IMR-90 (cell line): ENCODE measurements at places on chromosomes 3 and 15. TPM values are rescaled to one million over a fixed set of nuclear protein-coding genes. Genes with fewer than 3 reads are reported as not detected.
A peak's percentile ranks its signal among the peaks of the same experiment; 100 is the strongest.

The PIERCE2 gene
- 0.28 and 0.36 TPM in 2 replicates for total RNA-seq

The TLE3 gene
- total RNA-seq, result 5.6 and 6.5 TPM in 2 replicates

The GATM gene
- total RNA-seq, result 0.18 and 0.28 TPM in 2 replicates

- H3K27ac ChIP-seq, result no peak overlapping the region
- no peaks in the 10 kb centered on the region for H3K4me1 ChIP-seq
- no peak overlapping the region for H3K4me3 ChIP-seq
These were observed 21.1 kb upstream of the MAP3K13 start for GRCh38 chr3:185341616-185342458.

DNA sequence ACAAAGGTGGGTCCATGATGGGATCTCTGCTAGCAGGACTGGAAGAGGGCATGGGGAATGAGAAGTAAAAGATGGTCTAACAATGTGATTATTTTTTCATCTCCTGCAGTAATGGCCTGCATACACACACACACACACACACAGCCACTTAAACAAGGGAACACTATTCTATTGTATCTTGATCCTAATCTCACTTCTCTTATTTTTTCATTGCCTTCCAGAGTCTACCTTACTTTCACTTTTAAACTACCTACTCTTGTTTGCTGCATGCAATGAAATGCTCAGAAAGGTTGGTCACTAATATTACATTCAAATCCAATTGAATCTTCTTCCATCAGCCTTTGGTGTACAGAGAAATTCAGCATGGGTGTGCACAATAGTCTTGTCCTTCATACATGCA lies 853.8 kb downstream of the IGSF11 start:
- no peak for DNase-seq
- no peak overlapping the region for H3K4me3 ChIP-seq
- H3K27me3 ChIP-seq, result no peaks in the 10 kb centered on the region
- no peaks in the 10 kb centered on the region for H3K36me3 ChIP-seq
- H3K27ac ChIP-seq, result no peak overlapping the region
- no peaks in the 10 kb centered on the region for H3K4me1 ChIP-seq

DNA sequence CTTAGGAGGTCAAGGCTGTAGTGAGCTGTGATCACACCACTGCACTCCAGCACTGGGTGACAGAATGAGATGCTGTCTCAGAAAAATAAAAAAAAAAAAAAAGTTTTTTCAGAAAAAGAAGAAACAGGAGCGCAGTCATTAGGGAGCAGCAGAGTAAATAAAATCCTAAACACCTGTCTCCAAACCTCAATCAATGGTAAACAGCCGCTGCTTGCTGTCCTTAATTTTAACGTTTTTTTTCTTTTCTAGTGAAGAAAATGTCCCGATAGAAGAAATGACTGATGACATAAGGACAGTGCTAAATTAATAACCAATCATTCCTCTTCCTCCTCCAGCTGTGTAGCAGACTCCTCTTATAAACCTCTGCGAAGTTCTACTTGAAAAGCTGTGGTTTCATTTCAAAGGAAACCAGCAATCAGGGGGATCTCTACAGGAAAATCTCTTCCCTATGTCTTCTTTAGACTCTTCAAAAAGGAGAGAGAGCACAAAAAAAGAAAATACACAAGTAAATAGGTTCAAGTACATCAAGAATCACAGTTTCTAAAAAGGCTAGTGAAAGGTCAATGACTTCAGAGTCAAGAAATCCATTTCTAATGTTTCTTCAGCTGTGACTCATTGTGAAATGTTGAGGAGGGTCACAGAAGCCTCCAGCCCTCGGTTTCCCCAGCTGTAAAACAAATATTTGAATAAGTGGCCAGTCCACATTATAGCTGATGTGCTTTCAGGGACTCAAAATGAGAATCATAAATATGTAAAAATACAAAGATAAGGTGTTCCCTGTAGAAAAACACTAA lies 127.6 kb downstream of the TMCO5A start:
- DNase-seq, result no peak
- no peaks in the 10 kb centered on the region for H3K36me3 ChIP-seq
- no peak overlapping the region for H3K27ac ChIP-seq
- no peak overlapping the region for H3K4me3 ChIP-seq
- H3K27me3 ChIP-seq, result no peaks in the 10 kb centered on the region

- no peak overlapping the region for H3K4me3 ChIP-seq
- H3K36me3 ChIP-seq, result no peaks in the 10 kb centered on the region
- no peaks in the 10 kb centered on the region for H3K27me3 ChIP-seq
- H3K27ac ChIP-seq, result no peak overlapping the region
- no peak for DNase-seq
These were observed 164.4 kb downstream of the KLHL25 start for GRCh38 chr15:85630311-85630710.

DNA sequence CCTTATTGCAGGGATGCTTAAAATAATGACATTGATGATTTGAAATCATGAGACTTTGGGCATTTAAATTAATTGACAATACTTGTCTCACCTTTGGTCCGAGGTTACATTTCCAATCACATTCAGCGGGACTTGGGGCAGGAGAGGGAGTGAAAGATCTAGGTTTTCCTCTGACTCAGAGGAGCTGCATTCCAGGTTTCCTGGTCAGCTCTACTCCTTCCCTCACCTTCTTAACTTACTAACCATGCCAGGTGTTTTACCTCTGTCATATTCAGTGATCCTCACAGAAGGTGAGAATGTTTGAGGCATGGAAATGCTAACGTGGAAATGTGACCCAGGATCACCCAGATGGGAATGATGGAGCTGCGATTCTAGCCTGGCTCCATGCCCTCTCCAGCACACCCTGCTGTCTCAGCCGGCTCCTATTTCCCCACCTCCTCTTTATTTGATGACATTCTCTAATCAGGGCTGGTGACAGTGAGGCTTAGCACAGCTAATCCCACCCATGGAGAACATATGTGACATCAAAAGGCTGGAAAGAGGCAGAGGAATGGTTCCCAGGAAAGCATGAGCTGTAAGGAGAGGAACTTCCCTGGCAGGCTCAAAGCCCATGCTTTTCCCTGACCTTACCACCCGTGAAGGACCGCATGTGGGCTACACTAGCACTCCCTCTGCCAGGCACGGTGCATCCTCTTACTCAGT lies 38.7 kb downstream of the THSD4 start:
- H3K4me1 ChIP-seq, result peaks cover 20% of the 10 kb centered on the region
- no peak for DNase-seq
- peaks cover 23% of the 10 kb centered on the region for H3K36me3 ChIP-seq
- H3K4me3 ChIP-seq, result no peak overlapping the region
- no peaks in the 10 kb centered on the region for H3K27me3 ChIP-seq
- no peak overlapping the region for H3K27ac ChIP-seq

DNA sequence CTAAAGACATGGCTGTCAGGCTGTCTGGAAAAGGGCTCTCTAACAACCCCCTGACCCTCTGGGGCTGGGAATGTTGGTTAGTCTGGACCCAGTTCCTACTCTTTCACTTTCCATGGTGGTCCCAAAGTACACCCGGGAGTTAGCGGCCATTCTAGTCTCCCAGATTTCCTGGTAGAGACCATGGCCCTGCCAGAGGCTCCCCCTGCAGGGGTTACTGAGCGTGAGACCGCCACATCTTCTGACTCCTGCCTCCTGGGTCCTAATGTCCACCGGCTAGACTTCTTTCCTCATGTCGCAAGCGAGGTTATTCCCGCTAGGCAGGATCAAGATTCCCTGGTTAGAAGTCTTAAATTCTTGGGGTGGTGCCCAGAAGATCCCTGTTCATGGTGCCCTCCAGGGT lies 540.0 kb upstream of the ROBO1 start:
- no peak for DNase-seq
- H3K27me3 ChIP-seq, result no peaks in the 10 kb centered on the region
- no peaks in the 10 kb centered on the region for H3K4me1 ChIP-seq

DNA sequence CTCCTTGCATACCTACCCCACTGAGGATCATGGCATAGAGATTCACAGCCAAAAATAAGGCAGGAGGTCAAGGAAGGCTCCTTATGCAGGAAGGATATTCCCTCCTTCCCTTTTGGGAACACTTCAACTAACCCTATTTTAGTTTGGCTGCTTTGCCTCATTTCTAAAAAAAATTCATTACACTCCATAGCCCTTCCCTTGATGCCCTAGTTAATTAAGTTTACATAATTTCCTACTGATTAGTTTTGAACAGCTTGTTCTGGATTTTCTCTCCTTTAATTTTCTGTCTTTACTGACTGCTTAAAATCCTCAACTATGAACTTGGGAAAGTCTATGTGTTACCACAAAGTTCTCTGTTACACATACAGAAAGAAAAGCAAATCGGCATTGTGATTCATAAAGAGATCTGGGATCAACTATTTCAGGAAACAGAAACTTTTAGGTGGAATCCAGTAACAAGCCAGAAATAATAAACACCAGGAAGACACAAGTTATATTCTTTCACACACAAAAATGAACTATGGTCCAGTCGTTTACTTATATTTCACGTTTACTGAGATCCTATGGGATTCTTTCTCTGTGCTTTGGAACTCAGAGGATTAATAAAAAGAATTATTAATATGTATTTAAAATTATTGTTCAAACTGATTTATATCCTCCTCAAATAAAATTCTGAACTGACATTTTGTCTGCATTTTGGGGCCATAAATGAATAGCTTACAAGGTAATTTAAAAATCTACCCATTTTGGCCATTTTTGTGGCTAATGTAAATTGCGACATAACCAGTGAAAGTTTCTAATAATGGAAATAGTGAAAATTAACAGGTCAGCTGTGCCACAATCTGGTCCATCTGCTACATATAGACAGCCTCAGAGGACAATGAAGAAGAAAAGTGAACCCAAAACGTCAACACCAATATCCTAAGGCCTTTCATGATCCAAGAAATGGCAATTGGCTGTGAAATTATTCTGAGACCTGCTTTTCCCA lies 113.8 kb downstream of the FRMD5 start:
- no peaks in the 10 kb centered on the region for H3K27me3 ChIP-seq
- no peak overlapping the region for H3K4me3 ChIP-seq
- no peaks in the 10 kb centered on the region for H3K36me3 ChIP-seq
- peak overlapping the region; percentile 81 for H3K27ac ChIP-seq
- DNase-seq, result peak; percentile 92

DNA sequence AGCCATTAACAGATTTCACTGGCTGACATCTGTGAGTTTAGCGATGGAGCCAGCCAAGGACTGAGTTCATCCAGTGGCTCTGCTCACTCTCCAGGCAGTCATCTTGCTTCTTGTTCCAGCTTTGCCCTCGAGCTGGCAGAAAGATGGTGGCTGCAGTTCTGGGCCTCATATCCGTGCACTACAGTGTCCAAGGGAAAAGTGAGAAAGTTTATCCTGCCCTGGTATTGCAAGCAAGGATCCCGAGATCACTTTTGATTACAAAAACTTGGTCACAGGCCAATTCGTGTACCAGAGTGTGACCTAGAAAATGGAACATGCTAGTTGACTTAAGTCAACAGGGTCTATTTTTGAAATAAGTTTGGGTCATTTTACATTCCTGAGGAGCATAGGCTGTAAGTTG lies 288.0 kb upstream of the CHRM5 start:
- no peak for DNase-seq
- no peak overlapping the region for H3K27ac ChIP-seq
- peaks cover 4% of the 10 kb centered on the region for H3K27me3 ChIP-seq

GRCh38 chr3:118186051-118186450 lies 848.6 kb downstream of the IGSF11 start:
- no peaks in the 10 kb centered on the region for H3K4me1 ChIP-seq
- no peak overlapping the region for H3K27ac ChIP-seq
- DNase-seq, result no peak
- H3K27me3 ChIP-seq, result no peaks in the 10 kb centered on the region

DNA sequence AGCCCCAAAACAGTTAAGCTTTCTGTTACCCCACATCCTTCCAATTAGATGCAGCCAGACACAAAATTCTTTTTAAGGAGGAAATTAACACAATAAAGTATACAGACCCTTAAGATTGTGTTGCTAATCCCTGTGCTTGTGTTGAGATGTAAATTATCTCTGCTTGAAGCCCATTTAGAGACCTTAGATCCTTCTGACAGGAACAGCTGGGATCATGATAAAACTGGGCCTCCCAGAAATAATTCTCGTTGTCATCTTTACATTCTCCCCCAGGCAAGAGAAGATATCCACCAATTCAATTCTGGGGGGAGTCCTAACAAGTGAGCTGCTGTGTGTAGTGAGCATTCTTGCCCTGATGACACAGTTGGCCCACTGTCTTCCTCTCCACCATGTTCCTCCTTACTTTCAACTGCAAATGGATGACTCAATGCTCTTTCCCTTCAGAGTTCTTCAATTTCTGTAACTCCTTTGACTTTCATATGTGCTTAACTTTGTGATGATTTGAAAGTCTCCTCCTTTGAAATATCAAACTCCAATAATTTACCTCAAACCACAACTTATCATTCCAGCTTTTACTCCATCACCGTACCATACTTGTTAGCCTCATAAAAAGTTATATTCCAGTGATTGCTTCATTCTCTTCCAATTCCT lies 186.6 kb downstream of the RAP2B start:
- peaks cover 4% of the 10 kb centered on the region for H3K4me1 ChIP-seq
- no peak overlapping the region for H3K27ac ChIP-seq
- no peaks in the 10 kb centered on the region; the same call in 1 of the 2 replicates for H3K27me3 ChIP-seq
- H3K36me3 ChIP-seq, result no peaks in the 10 kb centered on the region
- DNase-seq, result peak; percentile 16
- H3K4me3 ChIP-seq, result no peak overlapping the region

DNA sequence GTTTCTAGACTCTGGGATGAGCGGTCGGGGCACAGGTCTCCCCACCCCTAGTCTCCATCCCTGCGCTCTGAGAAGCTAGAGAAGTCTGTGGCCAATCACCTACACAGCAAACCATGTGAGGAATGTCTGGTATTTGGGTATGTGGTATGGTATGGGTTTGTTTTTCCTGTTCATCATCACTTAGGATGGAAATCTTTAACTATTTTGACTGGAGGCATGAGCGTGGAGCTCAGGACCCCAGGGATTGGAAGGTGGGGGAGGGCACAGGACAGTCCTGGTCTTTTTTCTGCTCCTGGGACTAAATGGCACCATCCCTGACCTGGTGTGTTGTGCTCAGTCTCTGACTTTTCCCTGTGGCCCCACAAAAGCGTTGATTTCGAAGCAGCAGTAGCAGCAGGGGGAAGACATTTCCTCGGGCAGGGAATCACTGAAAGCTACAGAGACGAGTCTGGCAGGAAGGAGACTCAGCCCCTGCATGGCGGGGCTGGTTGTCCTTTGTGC lies 191.7 kb upstream of the TPM1 start:
- H3K27ac ChIP-seq, result peak overlapping the region; percentile 46
- H3K4me3 ChIP-seq, result no peak overlapping the region
- H3K4me1 ChIP-seq, result peaks cover 23% of the 10 kb centered on the region
- no peaks in the 10 kb centered on the region for H3K27me3 ChIP-seq
- no peaks in the 10 kb centered on the region for H3K36me3 ChIP-seq

- peaks cover 16% of the 10 kb centered on the region; the same call in 1 of the 2 replicates for H3K4me1 ChIP-seq
- no peaks in the 10 kb centered on the region for H3K27me3 ChIP-seq
- H3K36me3 ChIP-seq, result no peaks in the 10 kb centered on the region
- H3K27ac ChIP-seq, result no peak overlapping the region
These were observed 83.1 kb downstream of the DNAJB8 start for GRCh38 chr3:128383316-128384235.

DNA sequence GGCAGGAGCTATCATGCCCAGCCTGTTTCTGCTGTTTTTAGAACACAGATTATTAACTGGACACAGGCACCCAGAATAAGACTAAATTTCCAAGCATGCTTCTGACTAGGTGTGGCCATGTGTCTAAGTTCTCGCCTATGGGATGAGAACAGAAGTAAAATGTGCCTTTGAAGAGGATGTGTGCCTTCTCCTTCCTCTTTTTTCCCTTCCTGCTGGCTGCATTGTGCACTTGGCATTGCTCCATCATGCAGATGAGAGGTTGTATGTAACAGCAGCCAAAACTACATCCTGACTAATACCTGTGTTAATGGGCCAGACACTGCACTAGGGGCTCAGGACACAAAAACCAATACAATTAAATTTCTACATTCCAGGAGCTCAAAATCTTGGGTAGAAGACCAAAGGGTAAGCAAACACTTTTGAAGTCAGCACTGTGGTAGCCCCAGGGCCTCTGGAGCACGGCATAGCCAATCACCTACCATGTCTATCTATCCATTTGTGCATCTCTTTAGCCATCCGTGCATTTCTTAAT lies 40.9 kb upstream of the RNU6-1 start:
- H3K27me3 ChIP-seq, result peaks cover 6% of the 10 kb centered on the region
- no peak overlapping the region for H3K27ac ChIP-seq
- no peaks in the 10 kb centered on the region for H3K36me3 ChIP-seq
- H3K4me1 ChIP-seq, result 0 out of 2 replicates have a peak, but pooled peaks cover 2% of the 10 kb centered on the region
- DNase-seq, result peak; percentile 20
